Peyer's patch (tissue), 4 donors: ENCODE measurements at places on chromosomes 3 and 15. TPM values are rescaled to one million over a fixed set of nuclear protein-coding genes. Genes with fewer than 3 reads are reported as not detected.

Gene CHRM5
- not detected for total RNA-seq

Gene MCTP2
- 241 TPM for total RNA-seq

Gene LRTM1
- not detected for total RNA-seq

Gene SLC9A9
- 8.7 TPM for total RNA-seq

Gene IL20RB
- total RNA-seq: 1.1 TPM

Gene SEMA4B
- total RNA-seq: 112 TPM

Gene LRRK1
- 66.0 TPM for total RNA-seq

Gene CEMIP
- 0.57 TPM for total RNA-seq

Gene CCK
- total RNA-seq: not detected

Gene CELSR3
- 3.1 TPM for total RNA-seq

Gene KIAA1143
- 8.9 TPM for total RNA-seq

Gene NIPA2
- total RNA-seq: 68.5 TPM

Gene PDHB
- 101 TPM for total RNA-seq
